ENCODE measurements at places on chromosomes 1 and 21.

DNA sequence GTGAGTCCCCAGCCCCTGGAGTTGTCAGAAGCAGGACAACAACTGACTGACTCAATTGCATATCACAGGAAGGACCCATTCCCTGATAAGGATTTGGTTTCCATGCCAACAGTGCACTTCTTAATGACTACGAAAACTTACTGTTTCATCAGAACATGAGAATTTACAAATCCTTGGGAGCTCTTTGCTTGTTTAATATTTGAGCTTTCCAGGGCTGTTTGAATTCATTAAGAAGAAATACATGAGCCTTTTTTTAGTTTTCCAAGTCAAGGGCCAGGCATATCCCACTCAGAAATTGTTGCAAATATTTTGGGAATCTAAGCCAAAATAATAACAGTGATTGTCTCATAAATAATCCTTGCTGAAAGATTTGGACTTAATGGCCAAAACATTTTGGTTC lies 27.2 kb upstream of the COL24A1 start:
- no peak for DNase-seq

DNA sequence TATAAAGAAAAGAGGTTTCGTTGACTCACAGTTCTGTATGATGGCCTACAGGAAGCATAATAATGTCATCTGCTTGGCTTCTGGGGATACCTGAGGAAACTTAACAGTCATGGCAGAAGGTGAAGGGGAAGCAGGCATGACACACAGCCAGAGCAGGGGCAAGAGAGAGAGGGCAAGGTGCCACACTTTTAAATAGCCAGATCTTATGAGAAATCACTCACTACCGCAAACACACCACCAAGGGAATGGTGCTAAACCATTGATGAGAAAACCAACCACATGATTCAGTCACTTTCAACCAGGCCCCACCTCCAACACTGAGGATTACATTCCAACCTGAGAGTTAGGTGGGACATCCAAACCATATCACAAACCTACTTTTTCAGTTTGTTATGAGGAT lies 245.9 kb upstream of the SGIP1 start:
- no peak for DNase-seq

GRCh38 chr21:36589352-36589971 lies 109.5 kb upstream of the SIM2 start:
- no peak for DNase-seq

DNA sequence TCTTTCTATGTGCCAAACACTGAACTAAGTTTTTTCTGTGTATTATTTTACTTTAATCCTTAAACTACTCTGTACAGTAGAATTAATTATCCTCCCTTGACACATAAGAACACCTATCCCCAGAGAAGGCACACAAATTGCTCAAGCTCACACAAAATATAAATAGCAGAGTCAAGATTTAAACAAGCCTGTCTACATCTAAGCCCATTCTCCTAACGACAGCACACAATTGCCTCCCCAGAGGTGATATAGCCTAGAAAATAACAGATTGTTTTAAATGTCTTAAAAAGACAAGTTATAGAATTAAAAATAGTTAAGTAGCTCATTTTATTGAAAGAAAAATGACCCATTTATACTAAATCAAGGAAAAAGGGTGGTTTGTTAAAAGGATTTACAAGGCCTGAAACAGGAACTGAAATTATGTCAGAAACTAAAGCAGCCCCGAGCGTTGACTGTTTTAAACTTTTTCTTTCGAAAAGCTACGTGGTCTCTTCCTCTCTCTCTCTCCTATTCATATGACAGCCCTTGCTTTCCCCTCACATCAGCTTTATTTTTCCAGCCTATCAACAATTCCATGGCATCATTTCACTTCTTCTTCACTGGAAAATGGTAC lies 30.5 kb downstream of the TNFSF18 start:
- DNase-seq = no peak

DNA sequence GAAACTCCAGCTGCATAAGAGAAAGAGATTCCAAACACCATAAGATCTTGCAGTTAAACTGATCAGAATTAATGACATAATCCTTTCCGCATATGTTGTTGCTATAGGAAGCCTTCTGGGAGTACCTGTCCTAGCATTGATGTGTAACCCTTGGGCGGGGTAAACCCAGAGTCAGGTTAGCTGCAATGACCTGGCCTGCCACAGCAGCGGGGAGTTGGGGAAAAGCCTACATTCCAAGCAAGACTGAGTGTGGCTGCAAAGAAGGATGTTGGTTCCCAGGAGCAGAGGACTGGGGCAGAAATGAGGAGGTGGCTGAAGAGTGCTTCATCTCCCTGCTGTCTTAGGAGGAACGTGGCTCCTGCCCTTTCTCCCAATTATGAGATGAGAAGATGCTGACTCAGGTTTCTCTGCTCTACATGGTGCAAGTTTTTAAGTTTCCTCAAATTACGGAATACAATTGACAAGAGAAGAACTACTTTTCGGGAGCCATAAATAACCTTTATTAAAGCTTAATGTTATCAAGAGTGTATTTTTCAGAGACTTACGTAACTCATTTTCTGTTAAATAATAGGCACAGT lies 142.1 kb downstream of the RYR2 start:
- DNase-seq = no peak

DNA sequence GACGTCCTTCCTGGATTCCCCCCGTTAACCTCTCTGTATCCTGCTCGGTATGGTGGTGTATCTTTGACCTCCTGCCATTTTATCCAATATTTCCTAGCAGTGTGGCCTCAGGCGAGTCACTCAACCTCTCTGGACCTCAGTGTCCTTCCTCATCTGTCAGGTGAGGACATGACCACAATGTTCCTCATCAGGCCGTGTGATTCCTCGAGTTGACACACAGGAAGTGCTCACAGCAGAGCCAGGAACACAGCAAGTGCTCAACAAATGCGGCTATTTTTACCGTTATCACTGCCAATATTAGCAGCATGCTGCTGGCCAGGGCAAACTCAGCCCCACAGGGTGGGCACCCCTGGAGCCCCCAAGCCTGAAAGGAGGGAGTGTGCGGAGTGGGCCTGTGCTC lies 450.2 kb downstream of the KIF26B start:
- no peak for DNase-seq

DNA sequence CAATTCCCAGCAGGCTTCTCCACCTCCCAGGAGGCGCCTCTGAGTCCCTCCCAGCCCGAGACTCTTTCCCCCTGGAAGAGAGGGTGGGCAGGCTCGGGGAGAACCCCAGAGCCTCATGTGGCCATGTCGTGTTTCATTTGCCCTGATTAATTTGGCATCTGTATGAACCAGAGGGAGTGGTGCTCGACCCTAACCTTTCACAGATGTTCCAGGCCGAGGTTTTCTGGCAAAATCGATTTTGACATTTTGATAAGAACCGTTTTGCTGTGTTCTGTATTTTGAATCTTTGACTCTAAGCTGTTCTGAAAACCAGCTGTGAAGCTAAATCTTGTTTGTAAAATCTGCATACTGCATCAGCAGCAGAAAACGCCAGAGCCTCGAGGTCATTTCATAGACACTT lies 367.4 kb downstream of the CAMTA1 start:
- DNase-seq = no peak

DNA sequence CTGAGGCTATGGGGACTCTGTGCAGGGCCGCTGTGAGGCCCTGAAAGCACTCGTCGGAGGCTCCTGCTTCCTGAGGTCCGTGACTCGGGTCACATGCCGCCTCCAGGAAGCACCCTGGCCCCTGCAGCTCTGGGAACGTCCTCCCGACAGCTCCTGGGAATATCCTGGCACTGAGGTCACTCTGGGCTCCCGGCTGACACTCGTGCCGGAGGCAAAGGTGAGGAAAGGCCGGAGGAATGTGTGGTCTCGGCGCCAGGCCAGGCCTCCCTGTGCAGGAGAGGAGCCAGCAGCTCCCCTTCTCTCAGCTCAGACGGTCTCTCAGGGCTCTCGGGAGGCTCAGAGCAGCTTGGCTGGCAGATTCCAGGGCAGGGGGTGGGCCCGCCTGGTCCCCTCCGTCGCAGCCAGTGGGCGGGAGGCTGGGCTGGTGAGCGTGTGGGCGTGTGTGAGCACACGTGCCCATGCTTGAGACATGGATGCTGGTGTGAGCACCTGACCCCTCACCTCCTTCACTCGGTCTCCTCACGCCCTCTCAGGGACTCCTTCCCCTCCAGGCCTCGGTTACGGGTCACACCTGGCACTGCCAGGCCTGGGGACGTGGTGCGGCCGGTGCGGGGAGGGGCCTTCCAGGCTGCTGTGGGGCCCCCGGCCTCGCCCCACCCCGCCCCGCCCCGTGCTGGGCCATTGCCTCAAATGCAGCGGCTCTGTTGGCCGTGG lies 5.5 kb upstream of the RNF223 start:
- DNase-seq = peak; percentile 21

- no peak for DNase-seq
These were observed 11.8 kb downstream of the S100A7A start for GRCh38 chr1:153428073-153428638.

- no peak for DNase-seq
These were observed 75.0 kb downstream of the EPS15 start for GRCh38 chr1:51444096-51444495.

DNA sequence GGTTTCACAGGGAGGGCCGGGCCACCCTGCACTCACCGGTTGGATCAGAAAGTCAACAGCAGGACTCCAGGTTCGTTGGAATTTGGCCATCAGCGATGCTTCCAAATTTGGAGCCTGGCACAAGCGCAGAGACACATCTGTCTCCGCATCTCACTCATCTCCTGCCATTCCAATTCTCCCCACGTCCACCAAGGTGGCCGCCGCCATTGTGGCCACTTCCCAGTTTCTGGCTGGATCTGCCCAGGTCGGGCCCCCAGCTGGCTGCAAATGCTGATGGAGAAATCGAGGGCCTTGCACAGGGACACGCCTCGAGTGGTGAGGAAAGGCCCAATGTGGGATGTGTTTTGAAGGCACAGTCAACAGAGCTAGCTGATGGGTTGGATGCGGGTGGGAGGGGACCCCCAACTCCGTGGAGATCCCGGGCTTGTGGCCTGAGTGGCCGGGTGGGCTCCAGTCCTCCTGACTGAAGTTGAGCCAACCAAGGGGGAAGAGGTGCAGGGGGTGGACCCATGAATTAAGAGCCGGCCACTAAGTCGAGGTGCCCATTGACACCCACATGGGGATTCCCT lies 102.7 kb downstream of the CRYAA start:
- no peak for DNase-seq

- DNase-seq = peak; percentile 83
These were observed 8.8 kb upstream of the GUCA2A start for GRCh38 chr1:42173155-42173933.

DNA sequence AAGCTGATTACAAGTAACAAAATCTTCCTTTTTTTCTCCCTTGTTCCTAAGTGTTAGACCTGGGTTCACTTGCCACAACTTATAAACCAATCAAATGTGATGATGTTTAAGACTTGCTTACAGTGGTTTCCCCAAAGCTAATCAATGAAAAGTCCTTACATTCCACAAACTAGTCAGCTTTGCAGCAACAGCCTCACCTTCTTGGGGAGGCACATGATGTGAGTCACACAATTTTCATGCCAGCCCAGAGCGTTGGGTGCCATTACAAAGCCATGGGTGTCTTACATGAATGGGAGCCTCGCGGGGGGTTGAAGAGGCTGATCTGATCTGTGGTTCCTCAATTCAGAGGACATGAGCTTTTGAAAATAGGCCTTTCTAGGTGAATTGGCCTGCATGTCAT lies 91.6 kb upstream of the UBE2U start:
- no peak for DNase-seq

- peak; percentile 47 for DNase-seq
These were observed at the start of gene PTGFR for GRCh38 chr1:78490861-78491450. Gene PTGFR (plus strand): TSS chr1:78490974. CDS start chr1:78492744, 1,770 bp downstream.

GRCh38 chr1:210663730-210664573 lies 335.2 kb downstream of the HHAT start:
- no peak for DNase-seq

DNA sequence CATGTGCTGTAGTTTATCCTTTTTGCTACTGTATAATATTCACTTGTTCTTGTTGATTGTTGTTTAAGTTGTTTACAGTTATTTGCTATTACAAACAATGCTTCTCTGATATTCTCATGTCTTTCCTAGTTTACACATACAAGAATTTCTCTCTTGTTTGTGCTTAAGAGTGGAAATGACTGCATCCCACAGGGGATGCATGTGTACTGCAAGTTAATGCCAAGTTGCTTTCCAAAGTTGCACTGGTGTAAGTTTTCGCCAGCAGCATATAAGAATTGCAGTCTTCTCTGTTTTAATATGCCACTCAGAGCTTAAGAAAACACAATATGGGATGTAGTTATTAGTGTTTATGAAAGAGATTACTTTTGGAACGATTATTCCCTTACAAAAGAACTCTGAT lies 97.7 kb downstream of the NEK7 start:
- no peak for DNase-seq

DNA sequence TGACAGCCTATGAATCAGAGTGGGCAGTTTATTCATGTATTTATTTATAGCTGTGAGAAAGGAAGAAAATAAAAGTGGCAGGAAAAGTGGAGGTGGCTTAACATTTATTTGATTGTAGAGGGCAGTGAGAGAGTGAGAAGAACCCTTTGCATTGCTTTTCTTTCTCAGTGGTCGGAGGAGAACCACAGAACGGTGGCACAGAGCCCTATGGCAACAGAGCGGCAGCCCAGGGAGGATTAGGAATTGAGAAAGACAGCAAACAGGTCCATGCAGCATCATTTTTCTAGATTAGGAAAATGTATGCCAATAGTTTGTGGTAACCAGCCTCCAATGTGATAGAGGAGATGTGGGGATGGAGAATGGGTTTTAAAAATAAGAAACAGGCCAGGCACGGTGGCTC lies 53.1 kb downstream of the NMNAT2 start:
- DNase-seq = no peak

DNA sequence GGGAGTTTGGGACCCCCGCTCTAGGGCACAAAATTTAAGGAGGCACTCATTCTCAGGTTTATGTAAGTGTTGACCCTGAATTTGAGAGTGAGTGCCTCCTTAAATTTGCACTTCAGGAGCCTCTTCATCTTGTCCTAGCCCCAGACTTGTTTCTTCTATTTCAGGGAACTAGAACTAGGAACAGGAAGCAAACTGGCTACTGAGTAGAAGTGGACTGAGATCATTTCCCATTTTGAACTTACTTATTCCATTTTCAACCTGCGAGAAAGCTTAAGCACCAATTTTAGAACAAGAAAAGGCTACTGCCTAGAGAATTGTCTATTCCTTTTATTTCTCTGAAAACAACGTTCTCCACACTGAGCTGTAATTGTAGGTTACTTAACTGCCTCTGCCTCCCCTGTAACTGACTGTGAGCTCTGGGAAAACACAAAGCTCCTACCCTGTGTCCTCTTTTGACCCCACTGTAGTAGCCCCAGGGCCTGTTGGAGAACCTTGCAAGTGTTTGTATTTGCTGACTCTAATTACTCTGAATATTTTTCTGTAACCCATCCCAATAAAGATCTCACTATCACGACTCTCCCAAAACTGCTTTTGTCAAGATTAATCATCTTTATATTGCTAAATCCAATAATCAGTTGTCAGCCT lies 2.5 kb downstream of the PPT1 start:
- no peak for DNase-seq
